ENCODE measurements at places on chromosomes 2 and 18.

GRCh38 chr2:170822290-170823087 lies 5.8 kb downstream of the GAD1 start:
- H3K4me1 ChIP-seq, result peaks cover 38% of the 10 kb centered on the region
- H3K27ac ChIP-seq, result no peak overlapping the region
- H3K36me3 ChIP-seq, result peaks cover 2% of the 10 kb centered on the region
- H3K4me3 ChIP-seq, result no peak overlapping the region

DNA sequence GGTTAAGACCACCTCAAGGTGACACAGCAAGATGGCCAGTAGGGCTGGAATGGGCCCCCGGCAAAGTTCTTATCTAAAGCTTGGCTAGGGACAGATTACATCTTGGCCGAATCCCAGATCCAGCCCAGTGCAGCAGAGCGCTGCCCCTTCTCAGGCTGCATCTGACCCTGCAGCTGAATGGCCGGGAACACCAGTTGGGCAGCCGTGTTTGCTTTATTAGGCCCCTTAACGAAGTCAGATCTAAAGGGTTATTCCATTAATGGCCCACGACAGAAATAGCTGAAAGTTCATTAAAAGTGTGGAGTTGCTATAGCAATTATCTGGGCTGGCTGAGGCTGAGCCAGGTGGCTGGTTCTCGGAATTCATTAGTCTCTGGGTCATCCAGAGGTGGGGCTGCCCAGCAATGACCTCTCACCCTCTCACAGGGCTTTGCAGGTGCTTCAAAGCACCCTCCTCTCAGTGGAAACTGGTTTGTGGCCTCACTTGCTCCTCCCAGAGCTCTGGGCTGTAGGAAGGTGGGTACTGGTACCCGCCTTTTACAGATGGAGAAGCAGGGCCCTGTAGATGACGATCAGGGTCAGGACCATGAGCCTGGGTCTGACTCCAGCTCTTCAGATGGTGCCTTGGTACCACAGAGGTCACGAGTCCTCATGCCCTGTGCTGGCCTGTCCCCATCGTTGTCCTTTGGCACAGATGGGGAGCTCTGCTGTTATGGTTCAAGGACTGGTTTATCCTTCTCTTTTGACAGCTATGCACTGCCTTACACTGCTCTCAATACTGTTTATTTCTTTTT lies 68.8 kb downstream of the EMX1 start:
- H3K27me3 ChIP-seq, result no peaks in the 10 kb centered on the region
- H3K27ac ChIP-seq, result no peak overlapping the region
- H3K4me1 ChIP-seq, result no peaks in the 10 kb centered on the region
- H3K36me3 ChIP-seq, result no peaks in the 10 kb centered on the region
- no peak for DNase-seq

DNA sequence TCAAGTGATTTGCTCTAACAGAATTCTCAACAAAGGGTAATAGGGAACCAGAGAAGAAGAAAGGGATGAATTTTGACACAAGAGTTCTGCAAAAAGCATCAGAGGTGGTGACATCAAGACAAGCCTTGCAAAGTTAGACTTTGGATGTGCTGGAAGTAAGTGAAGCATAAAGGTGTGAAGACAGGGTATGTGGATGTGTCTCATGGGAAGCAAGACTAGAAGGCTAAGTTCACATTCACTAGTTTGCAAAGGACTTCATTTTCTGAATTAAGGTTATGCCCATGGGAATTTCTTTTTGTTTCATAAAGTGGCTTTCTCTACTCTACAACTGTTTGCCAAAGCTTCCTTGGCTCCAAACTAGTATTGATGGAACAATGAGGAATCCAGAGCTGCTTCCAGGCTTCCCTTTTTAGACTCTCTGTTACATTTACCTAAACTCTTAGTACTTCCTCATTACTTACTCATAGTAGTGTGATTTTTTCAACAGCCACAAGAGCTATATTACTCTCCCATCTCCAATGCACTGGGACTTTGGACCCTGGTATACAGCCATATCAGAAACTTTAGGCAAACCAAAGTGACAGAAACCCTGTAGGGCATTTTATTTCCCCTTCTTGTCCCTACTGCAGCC lies 21.1 kb upstream of the IHH start:
- H3K27me3 ChIP-seq, result no peaks in the 10 kb centered on the region
- peaks cover 13% of the 10 kb centered on the region for H3K4me1 ChIP-seq
- H3K36me3 ChIP-seq, result peaks cover 3% of the 10 kb centered on the region
- H3K27ac ChIP-seq, result no peak overlapping the region

- H3K27ac ChIP-seq, result no peak overlapping the region
- no peaks in the 10 kb centered on the region for H3K4me1 ChIP-seq
- peaks cover 19% of the 10 kb centered on the region for H3K36me3 ChIP-seq
- H3K4me3 ChIP-seq, result no peak overlapping the region
Observed at GRCh38 chr2:168097431-168097830, 150.0 kb downstream of the STK39 start.

- peaks cover 3% of the 10 kb centered on the region for H3K36me3 ChIP-seq
- no peaks in the 10 kb centered on the region for H3K27me3 ChIP-seq
- DNase-seq, result no peak
- H3K4me1 ChIP-seq, result no peaks in the 10 kb centered on the region
- no peak overlapping the region for H3K27ac ChIP-seq
Observed at GRCh38 chr2:8086796-8087479, 594.9 kb upstream of the ID2 start.

GRCh38 chr2:178828486-178828881 lies 21.3 kb upstream of the TTN start:
- peaks cover 3% of the 10 kb centered on the region for H3K4me1 ChIP-seq
- H3K4me3 ChIP-seq, result no peak overlapping the region
- no peaks in the 10 kb centered on the region for H3K27me3 ChIP-seq
- no peak for DNase-seq
- peaks cover 1% of the 10 kb centered on the region for H3K36me3 ChIP-seq

- no peak overlapping the region for H3K27ac ChIP-seq
- no peak overlapping the region for H3K4me3 ChIP-seq
- no peaks in the 10 kb centered on the region for H3K36me3 ChIP-seq
- no peaks in the 10 kb centered on the region for H3K4me1 ChIP-seq
Observed at GRCh38 chr18:10689236-10690034, 163.6 kb downstream of the NAPG start.

DNA sequence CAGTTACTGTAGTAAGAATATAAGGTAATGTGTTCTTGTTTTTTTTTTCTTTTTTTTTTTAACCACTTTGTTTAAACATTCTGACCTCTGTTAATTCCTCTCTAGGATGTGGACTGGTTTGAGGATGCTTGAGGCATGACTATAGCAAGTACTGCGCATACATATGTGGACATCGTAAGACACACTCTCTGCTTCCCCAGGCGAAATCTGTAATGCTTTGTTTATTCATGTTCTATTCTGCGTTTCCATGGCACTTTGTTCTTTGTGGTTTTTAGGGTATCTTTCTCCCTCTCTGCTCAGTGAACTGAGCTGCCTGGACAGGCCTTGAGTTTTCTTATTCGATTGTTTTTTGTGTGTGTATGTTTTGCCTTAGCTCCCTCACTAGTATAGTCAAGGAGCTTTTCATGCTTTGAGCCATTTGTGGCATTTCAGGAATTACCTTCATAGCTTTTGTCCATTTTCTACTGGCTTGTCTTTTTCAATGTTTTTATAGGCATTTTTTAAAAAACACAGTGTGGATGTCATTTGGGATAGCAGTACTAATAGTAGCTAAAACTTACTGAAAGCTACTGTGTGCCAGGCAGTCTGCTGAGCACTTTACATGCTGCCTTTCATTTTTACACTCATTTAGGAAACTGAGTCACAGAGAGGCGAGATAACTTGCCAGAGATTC lies 1.9 kb upstream of the SH3BP4 start:
- H3K36me3 ChIP-seq, result no peaks in the 10 kb centered on the region
- H3K4me3 ChIP-seq, result no peak overlapping the region
- H3K4me1 ChIP-seq, result peaks cover 2% of the 10 kb centered on the region

DNA sequence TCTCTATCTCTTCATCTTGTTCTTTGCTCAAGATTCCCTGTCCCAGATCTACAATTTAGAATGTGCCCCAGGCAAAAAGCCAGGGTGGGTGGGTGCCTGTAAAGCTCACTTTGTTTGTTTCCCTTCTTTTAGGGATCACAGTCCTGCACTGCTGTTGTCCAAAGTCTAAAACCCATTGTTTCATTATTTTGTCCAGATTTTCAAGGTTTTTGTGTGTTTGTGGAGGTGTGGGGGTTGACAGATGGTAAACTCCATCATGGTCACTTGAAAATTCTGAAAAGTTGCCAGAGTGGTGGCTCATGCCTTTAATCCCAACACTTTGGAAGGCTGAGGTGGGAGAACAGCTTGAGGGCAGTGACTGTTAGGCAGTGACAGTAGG lies 41.5 kb downstream of the YES1 start:
- peaks cover 3% of the 10 kb centered on the region for H3K4me1 ChIP-seq
- no peak overlapping the region for H3K4me3 ChIP-seq
- DNase-seq, result no peak
- peaks cover 9% of the 10 kb centered on the region for H3K36me3 ChIP-seq
- no peak overlapping the region for H3K27ac ChIP-seq

All from activated CD8-positive, alpha-beta memory T cell treated with anti-CD3 and anti-CD28 coated beads, Interleukin-2, amount 10 ng/mL, durations not matched to agents 7 days and 5 days (primary cell).